ENCODE measurements at places on chromosomes 13 and 19.

DNA sequence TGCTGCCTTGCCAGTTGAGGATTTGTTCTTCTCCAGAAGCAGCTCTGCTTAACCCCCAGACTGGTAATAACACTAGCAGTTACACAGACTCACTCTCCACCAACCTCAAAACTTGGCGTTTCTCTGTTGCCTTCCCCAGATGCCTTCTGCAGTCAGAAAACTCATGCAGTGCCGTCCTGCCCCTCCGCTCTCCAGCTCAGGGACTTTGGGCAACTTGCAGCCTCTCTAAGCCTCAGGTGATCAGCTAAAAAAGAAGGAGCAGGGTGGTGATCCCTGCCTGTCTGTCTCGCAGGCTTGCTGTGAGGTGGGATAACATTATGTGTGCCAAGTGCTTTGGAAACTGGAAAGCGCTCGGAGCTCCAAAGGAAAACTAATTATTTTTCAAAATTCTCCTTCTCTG lies 391.6 kb downstream of the HS6ST3 start:
- no peak for DNase-seq

DNA sequence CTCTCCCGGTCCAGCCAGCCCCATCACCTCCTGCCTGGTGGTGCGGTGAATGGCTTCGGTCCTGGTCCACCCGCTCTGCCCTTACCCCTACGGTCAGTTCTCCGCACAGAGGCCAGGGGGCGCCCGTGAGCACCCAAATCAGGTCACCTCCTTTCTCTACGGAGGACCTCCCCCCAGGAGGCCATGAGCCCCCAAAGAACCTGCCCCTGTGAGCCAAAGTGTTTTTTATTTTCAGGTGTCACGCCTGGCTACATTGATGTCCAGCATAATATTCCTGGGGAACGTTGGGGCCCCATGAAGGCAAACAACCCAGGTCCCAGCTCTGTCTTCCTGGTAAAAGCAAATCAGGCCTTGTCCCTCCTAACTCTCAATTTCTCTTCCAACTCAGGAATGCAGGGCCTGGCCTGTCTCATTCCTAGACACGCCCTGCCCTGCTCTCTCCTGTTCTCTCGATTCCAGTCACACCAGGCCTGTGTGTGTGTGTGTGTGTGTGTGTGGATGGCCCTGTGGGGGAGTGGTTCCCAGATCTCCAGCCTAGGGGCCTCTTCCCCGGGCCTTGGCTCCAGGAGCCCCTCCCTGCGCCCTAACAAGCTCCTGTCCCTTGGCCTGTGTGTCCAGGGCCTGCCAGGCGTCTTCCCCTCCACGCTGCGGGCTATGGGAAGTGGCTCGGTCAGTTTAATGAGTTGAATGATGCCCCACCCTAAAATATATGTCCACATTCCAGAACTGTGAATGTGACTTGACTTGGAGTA lies 9.7 kb upstream of the GIPC1 start:
- no peak for DNase-seq

DNA sequence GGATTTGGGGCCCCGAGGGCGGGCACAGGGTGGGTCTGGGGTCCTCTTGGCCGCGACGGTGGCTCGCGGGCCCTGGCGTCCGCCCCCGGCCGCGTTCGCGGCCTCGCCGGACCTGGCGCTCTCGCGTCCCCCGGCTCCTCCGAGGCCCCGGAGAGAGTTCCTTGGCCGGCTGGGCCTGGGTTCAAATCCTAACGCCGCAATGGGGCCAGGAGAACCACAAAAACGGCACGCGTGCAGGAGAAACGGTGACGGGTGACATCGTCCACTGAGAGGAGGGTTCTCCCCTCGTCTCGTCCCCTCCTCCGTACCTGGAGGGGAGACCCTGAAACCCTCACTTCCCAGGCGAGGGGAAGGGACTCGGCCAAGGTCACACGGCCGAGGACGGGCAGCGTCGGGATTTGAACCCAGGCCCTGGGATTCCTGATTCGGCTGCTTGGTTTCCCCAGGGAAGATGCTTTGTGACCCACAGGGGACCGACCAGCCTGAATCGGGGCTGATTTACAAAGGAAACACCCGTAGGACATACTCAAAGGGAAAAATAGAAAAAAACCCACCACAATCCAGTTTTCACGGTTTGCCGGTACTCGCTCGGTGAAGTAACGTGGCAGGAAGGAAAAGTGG lies 624 bp downstream of the SAFB start:
- no peak for DNase-seq

GRCh38 chr19:38629568-38629967 lies 10.6 kb downstream of the EIF3K start:
- no peak for DNase-seq

- DNase-seq, result no peak
Measured at GRCh38 chr19:35330475-35330874, 1.5 kb downstream of the CD22 start.

GRCh38 chr19:1767464-1767933 lies 14.2 kb downstream of the ONECUT3 start:
- no peak for DNase-seq

GRCh38 chr13:97125810-97126738 lies 96.1 kb upstream of the MBNL2 start:
- DNase-seq, result no peak

- DNase-seq, result no peak
Measured at GRCh38 chr13:25136880-25137787, 35.0 kb downstream of the AMER2 start.

- DNase-seq, result no peak
Measured at GRCh38 chr19:49837425-49837824, 13.5 kb upstream of the PTOV1 start.

DNA sequence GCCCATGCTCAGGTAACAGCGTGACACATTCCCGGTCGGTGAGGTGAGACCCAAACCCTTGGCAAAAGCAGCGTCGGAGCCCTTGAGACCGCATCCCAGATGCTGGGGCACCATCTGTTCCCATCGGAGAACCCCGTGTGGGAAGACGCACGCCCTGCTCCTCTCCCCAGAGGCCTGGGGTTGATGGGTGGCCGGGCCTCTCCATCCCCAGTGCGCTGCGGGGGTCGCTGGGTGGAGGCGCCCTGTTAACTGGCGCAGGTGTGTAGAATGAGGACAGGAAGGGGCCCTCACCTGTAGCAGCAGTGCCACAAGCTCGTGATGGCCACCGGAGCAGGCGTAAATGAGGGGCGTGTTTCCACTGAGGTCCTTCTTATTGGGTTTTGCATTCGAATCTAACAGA lies 24.6 kb downstream of the PDCD5 start:
- no peak for DNase-seq

DNA sequence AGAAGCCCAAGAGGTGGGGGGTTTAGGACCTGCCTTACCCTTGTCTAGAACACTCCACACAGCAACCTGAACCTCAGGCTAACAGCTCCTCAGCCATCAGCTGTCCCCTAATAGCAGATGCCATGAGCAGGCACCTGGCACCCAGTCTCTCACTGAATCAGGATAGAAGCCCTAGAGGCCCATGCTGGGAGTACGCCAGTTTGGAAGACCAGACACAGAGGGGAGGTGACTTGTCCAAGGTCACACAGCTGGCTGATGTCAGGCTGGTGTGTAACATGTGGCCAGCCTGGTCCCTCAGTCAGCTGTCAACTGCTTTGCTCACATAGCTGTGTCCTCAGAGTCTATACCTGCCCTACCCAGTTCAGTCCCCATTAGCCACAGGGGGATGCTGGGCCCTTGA lies 12.8 kb upstream of the SAMD1 start:
- DNase-seq, result no peak
